Lung (tissue), 17 donors: ENCODE measurements at places on chromosomes 4 and X. TPM values are rescaled to one million over a fixed set of nuclear protein-coding genes. Genes with fewer than 3 reads are reported as not detected.

- no peaks in the 10 kb centered on the region for H3K27me3 ChIP-seq
- DNase-seq = no peak
- H3K27ac ChIP-seq = no peak overlapping the region
- H3K4me1 ChIP-seq = no peaks in the 10 kb centered on the region
These were observed 173.2 kb downstream of the PABPC4L start for GRCh38 chr4:134028421-134028820.

DNA sequence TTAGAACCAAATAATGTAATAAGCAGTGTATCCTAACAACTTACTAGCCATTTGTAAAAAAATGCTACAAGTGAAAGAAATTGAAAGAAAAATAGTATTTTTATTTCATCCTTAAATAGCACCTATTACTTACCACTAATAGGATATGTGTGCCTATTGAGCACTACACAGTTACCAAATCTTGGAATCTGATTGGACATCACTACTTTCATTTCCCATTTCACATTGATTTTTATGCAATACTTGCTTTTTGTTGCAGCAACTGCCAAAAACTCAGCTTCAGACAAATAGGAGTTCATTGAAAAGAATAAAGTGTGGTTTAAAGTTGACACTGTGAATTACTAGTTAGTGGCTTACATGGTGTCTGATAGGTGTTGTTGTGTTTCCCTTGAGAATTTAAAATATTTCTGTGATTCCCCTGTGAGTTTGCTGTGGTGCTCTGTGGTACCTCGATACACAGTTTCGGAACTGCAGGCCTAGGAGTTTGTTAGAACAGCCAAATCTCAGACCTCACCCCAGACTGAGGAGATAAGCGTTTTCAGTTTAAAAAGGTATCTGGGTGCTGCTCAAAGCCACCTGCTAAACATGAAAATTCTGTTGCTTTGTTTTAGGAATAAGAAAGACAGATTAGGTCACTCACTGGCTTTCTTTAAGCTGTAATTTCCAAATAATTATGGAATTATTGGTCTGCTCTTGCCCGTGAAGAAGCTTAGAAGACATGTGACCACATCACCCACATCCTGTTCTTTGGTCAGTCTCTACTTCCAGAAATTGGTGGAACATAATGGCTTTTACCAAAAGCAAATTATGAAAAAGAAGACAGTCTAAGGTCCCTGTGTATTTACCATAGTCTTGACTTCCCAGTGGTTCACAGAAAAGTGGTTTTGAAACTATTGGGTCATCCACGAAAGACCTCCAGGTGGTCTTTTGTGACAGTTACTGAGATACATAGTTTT, 97.8 kb downstream of the SYTL5 start:
- no peak overlapping the region for H3K27ac ChIP-seq
- H3K4me1 ChIP-seq = no peaks in the 10 kb centered on the region
- H3K27me3 ChIP-seq = no peaks in the 10 kb centered on the region
- H3K4me3 ChIP-seq = no peak overlapping the region
- no peak for DNase-seq

The ASB9 gene
- polyA plus RNA-seq = 2.5 TPM

DNA sequence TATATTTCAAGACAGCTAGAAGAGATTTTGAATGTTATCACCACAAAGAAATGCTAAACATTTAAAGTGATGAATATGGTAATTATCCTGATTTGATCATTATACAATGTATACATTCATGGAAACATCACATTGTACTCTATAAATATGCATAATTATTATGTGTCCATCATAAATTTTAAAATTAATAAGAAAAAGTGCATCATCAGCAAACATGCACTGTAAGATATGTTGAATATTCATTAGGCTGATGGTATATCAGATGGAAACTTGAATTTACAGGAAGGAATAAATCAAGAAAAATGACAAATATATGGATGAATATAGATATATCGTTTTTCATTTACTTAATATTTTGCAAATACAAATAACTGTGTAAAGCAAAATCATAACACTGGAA, 812.1 kb upstream of the INTU start:
- H3K36me3 ChIP-seq = no peaks in the 10 kb centered on the region
- no peaks in the 10 kb centered on the region for H3K4me1 ChIP-seq
- no peak overlapping the region for H3K4me3 ChIP-seq
- H3K27me3 ChIP-seq = no peaks in the 10 kb centered on the region
- no peak for DNase-seq
- no peak overlapping the region for H3K27ac ChIP-seq

- peaks cover 3% of the 10 kb centered on the region for H3K36me3 ChIP-seq
- no peak overlapping the region for H3K4me3 ChIP-seq
- DNase-seq = no peak
- H3K27ac ChIP-seq = peak overlapping the region; percentile 29
- no peaks in the 10 kb centered on the region for H3K27me3 ChIP-seq
These were observed 12.3 kb downstream of the RPL9 start for GRCh38 chr4:39446483-39446841.

The SLAIN2 gene
- 17.8 TPM for polyA plus RNA-seq

DNA sequence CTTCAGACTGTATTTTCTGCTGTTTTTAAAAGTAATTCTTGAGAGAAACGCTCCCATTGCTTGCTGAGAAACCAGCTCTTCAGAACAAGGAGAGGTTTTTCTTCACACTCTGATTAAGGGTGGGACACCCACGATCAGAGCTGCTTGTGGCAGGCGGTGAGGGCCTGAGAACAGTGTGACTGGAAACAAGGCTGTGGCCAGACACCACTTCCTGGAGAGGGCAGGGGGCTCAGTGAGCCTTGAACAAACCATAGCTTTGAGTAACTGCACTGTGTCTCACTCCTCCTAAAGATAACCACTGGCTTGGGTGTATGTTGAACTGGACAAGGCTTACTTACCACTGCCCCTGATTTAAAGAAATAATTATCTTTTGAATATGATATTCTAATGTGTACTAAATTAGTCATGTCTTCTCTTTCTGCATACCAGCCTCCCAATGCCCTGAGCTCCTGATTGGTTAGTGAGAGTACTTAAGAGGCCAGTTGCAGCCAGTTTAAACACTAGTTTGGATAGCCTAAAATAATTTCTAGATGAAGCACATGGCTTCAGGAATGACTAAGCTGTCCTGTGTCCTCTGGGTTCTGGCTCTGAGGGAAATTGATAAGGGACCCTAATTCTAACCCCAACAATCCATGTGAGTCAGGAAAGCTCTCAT, 3.7 kb upstream of the GPR82 start:
- no peak overlapping the region for H3K27ac ChIP-seq
- no peaks in the 10 kb centered on the region for H3K4me1 ChIP-seq
- H3K36me3 ChIP-seq = peaks cover 16% of the 10 kb centered on the region
- no peak for DNase-seq
- H3K27me3 ChIP-seq = no peaks in the 10 kb centered on the region
- H3K4me3 ChIP-seq = no peak overlapping the region

The PF4V1 gene
- polyA plus RNA-seq = 0.38 TPM

The TENM3 gene
- 0.14 TPM for polyA plus RNA-seq

The SLC10A4 gene
- polyA plus RNA-seq = 1.9 TPM

- DNase-seq = no peak
- no peak overlapping the region for H3K27ac ChIP-seq
These were observed 496.9 kb downstream of the RAB28 start for GRCh38 chr4:12987284-12987683.

GRCh38 chr4:102554482-102554881, 53.3 kb downstream of the NFKB1 start:
- no peaks in the 10 kb centered on the region for H3K27me3 ChIP-seq
- peaks cover 7% of the 10 kb centered on the region for H3K36me3 ChIP-seq
- H3K4me1 ChIP-seq = no peaks in the 10 kb centered on the region
- DNase-seq = no peak
- no peak overlapping the region for H3K27ac ChIP-seq

The MTCP1 gene
- 60.2 TPM for polyA plus RNA-seq

The SATL1 gene
- 0.02 TPM for polyA plus RNA-seq

DNA sequence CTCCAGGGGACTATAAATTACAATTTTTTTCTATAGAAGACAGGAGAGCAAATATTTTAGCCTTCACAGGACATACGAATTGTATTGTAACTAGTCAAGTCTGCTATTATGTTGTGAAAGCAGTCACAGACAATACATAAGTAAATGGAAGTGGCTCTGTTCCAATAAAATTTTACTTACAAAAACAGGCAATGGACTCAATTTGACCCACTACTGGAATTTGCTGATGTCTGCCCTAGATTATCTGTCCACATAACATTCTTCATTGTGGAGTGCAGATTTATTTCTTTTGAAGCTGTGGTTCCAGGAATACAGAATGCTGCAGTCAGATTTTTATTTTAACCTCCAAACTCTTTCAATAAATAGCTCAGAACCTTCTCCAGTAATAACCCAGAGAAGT, 330.3 kb downstream of the PPP4R3C start:
- no peaks in the 10 kb centered on the region for H3K27me3 ChIP-seq
- no peak overlapping the region for H3K4me3 ChIP-seq
- peak; percentile 45 for DNase-seq

- no peak for DNase-seq
- H3K36me3 ChIP-seq = no peaks in the 10 kb centered on the region
- H3K27ac ChIP-seq = no peak overlapping the region
- no peak overlapping the region for H3K4me3 ChIP-seq
- H3K27me3 ChIP-seq = no peaks in the 10 kb centered on the region
- H3K4me1 ChIP-seq = no peaks in the 10 kb centered on the region
These were observed 42.5 kb upstream of the KLHL8 start for GRCh38 chr4:87262886-87263285.

The GSX2 gene
- not detected for polyA plus RNA-seq

The SPIN4 gene
- polyA plus RNA-seq = 2.0 TPM

- no peaks in the 10 kb centered on the region for H3K36me3 ChIP-seq
- H3K27ac ChIP-seq = no peak overlapping the region
- DNase-seq = no peak
- no peaks in the 10 kb centered on the region for H3K27me3 ChIP-seq
- no peak overlapping the region for H3K4me3 ChIP-seq
These were observed 23.9 kb downstream of the HMX1 start for GRCh38 chr4:8847764-8848163.

- no peak overlapping the region for H3K4me3 ChIP-seq
- H3K36me3 ChIP-seq = no peaks in the 10 kb centered on the region
- H3K27me3 ChIP-seq = no peaks in the 10 kb centered on the region
- no peak overlapping the region for H3K27ac ChIP-seq
These were observed 107.8 kb downstream of the AR start for GRCh38 chrX:67651437-67652142.

The DCTD gene
- polyA plus RNA-seq = 52.6 TPM

The RTL3 gene
- polyA plus RNA-seq = 0.04 TPM

The ZGRF1 gene
- 1.3 TPM for polyA plus RNA-seq

The MAGED4 gene
- polyA plus RNA-seq = 0.08 TPM

GRCh38 chrX:24371391-24371972, 11.0 kb downstream of the SUPT20HL1 start:
- DNase-seq = peak; percentile 80
- no peak overlapping the region for H3K4me3 ChIP-seq
- H3K27ac ChIP-seq = no peak overlapping the region
- H3K4me1 ChIP-seq = no peaks in the 10 kb centered on the region
- H3K36me3 ChIP-seq = no peaks in the 10 kb centered on the region

The ADH7 gene
- 3.9 TPM for polyA plus RNA-seq

GRCh38 chrX:17377795-17378194, 2.8 kb downstream of the NHS start:
- H3K27ac ChIP-seq = no peak overlapping the region
- no peak overlapping the region for H3K4me3 ChIP-seq
- H3K4me1 ChIP-seq = no peaks in the 10 kb centered on the region

DNA sequence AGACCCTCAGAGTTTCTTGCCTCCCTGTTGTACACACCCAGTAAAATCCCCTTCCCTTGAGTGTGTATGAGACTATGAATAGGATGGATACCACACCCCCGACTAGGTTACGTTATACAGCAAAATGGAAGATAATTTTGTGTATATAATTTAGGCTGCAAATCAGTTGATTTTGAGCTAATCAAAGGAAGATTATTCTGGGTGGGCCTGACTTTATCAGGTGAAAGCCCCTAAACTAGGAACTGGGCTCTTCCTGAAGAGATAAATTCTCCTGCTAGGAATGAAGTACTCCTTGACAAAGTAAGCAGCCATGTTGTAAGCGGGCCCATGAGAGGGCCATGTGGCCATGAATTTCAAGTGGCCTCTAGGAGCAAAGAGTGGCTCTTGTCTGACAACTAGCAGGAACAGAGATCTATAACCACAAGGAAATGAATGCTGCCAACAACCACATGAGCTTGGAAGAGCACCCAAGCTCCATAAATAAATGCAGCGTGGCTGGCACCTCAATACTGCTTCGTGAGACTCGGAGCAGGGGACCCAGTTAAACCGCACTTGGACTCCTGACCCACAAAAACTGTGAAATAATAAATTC, 646.4 kb downstream of the IL1RAPL1 start:
- H3K27ac ChIP-seq = no peak overlapping the region
- no peaks in the 10 kb centered on the region for H3K36me3 ChIP-seq
- no peak overlapping the region for H3K4me3 ChIP-seq
- no peak for DNase-seq
- H3K27me3 ChIP-seq = no peaks in the 10 kb centered on the region
- H3K4me1 ChIP-seq = no peaks in the 10 kb centered on the region

DNA sequence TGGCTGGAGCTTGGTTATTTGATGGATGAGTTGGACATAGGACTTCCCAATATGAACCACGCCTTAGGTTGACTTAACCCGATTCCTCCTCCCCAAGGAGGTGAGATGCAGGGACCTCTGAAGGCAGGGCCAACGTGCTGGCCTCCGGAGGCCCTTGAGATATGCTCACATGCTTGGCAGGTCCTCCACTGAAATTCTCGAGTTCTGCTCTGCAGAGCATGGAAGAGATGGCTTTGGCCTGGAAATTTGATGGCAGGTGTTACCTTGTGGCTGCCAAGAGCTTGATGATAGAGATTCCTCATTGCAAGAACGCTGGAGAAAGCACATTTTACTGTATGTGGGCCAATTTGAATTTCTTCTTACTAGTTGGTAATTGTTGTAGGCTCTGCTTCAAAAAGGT, 117.4 kb upstream of the LIMCH1 start:
- no peaks in the 10 kb centered on the region for H3K27me3 ChIP-seq
- H3K27ac ChIP-seq = no peak overlapping the region
- H3K4me1 ChIP-seq = peaks cover 5% of the 10 kb centered on the region
- DNase-seq = no peak
- no peak overlapping the region for H3K4me3 ChIP-seq
- H3K36me3 ChIP-seq = no peaks in the 10 kb centered on the region

GRCh38 chrX:69503782-69504625, at the start of gene NALF2:
Gene NALF2 (plus strand): TSS chrX:69504326. CDS start chrX:69505283, 957 bp downstream.
- H3K36me3 ChIP-seq = no peaks in the 10 kb centered on the region
- H3K27me3 ChIP-seq = peaks cover 26% of the 10 kb centered on the region
- H3K27ac ChIP-seq = no peak within 1 kb of the TSS
- no peaks in the 10 kb centered on the region for H3K4me1 ChIP-seq
- H3K4me3 ChIP-seq = no peak within 1 kb of the TSS
- DNase-seq = peak; percentile 73
